ENCODE measurements at places on chromosomes 6 and 20. TPM values are rescaled to one million over a fixed set of nuclear protein-coding genes. Genes with fewer than 3 reads are reported as not detected.

Gene LY86
- total RNA-seq = not detected

Gene MTFR2
- 0.79 TPM for total RNA-seq

Gene PHF10
- total RNA-seq = 13.4 TPM

Gene GTSF1L
- not detected for total RNA-seq

Gene PSMG4
- total RNA-seq = 34.2 TPM
